ENCODE measurements at places on chromosomes 5 and 9.

DNA sequence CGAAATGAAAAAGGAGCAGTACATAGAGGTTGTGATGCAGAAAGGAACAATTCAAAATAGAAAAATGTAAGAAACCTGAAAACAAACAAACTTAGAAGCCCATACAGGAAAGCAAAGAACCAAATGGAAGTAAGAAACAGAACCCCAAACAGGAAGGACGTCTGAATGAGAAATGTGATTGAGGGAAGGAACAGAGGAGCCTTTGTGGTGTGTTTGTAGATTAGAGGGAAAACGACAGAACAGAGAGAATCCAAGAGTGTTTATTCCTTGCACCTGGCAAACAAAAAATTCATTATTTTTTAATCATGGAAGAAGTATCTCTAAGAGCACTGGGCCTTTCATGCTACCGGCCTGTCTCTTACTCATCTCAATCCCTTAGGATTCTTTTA is 67.8 kb upstream of the ZSWIM6 start:
- DNase-seq = no peak

DNA sequence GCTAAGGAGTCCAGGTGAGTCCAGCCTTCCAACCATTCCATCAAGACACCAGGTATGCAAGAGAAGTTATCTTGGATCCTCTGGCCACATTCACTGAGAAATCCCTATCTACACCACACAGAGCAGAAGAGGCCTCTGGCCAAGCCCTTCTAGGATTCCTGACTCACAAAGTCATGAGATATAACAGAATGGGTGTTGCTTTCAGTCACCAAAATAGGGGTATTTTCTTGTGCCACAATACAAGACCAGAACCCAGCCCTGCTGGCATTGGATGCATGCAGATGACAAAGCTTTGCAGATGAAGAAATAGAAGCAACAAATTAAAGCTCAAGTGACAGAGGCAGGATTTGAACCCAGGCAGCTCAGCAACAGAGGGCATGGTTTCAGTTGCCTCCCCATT is 73.5 kb downstream of the PTPN3 start:
- no peak for DNase-seq

GRCh38 chr5:162654661-162655405 is 587.3 kb downstream of the GABRG2 start:
- no peak for DNase-seq

- no peak for DNase-seq
Measured at GRCh38 chr9:105445203-105445881, 2.5 kb upstream of the FSD1L start.

DNA sequence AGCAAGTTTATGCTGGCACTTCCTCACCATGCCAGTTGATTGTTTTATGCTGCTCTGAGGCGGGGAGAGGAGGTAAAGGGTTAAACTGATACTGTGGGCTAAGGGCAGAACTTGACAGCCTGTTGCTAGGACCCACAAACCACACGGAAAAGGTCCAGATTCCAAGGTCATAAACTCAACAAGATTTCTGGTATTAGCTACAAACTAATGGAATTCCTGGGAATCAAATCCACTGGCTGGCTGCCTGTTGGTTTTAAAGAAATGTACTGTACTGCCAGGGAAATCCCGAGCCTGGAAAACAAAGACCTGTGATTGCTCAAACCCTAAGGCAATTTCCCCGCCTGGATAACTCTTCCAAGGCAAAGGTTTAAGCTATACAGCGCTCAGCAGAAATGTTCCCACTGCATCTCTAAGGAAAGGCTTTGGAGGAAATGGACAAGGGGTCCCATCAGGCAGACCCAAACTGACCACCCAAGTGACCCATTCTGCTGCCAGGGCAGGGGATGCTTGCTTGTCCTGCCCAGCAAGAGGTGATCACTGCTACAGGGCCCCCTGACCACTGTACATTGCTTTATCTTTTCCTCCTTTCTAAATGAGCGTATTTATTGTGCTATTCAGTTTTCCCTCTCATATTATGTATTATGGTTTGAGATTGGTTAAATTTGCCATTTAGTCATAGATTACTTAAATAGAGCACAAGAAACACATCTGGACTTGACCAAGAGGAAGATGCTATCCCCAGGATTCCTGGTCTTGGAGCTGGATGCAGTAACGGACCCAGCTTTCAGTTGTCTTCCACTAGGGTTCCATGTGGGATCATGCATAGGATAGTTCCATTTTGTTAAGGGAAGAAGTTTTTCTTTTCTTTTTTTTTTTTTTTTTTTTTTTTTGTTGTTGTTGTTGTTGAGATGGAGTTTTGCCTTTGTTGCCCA is 124.3 kb downstream of the SUSD1 start:
- DNase-seq = peak; percentile 93

DNA sequence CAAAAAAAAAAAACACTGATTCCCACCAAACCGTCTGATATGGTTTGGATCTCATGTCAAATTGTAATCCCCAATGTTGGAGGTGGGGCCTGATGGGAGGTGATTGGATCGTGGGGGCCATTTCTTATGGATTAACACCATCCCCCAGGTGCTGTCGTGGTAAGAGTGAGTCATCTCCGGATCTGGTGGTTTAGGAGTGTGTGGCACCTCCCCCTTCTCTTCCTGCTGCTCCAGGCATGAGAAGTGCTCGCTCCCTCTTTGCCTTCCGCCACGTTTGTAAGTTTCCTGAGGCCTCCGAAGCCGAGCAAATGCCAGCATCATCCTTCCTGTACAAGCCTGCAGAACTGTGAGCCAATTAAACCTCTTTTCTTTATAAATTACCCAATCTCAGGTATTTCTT is 45.2 kb downstream of the HSD17B3 start:
- no peak for DNase-seq

GRCh38 chr5:61575581-61575980 is 243.5 kb downstream of the ZSWIM6 start:
- DNase-seq = no peak
